DND-41 (cell line): ENCODE measurements at places on chromosomes 3 and 15.

- no peaks in the 10 kb centered on the region for H3K4me1 ChIP-seq
- H3K36me3 ChIP-seq = peaks cover 18% of the 10 kb centered on the region
- H3K27ac ChIP-seq = no peak overlapping the region
- no peak for DNase-seq
- no peaks in the 10 kb centered on the region for H3K27me3 ChIP-seq
- no peak overlapping the region for H3K4me3 ChIP-seq
Measured at GRCh38 chr3:38116471-38117162, 20.3 kb downstream of the ACAA1 start.

GRCh38 chr15:69194854-69195253 is 34.4 kb downstream of the GLCE start:
- H3K27ac ChIP-seq = no peak overlapping the region
- H3K4me1 ChIP-seq = no peaks in the 10 kb centered on the region
- H3K27me3 ChIP-seq = no peaks in the 10 kb centered on the region
- H3K4me3 ChIP-seq = no peak overlapping the region

DNA sequence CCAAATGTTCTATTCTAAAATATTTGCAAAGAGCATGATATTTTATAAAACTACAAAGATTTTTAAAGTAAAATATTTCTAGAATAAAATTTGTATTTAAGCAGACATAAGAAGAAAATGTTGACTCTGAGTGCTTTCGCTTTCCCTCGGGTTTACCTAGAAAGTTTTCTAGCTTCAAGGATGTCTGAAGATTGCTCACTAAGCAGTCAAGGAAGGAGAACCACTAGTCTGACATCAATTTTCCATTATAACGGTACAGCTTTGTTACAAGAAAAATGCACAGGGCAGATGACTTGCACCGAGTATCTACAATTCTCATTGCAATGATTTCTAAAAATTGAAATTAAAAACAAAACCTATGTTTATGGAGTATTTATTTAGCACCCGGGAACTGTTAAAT is 14.2 kb downstream of the GPR15 start:
- no peak for DNase-seq
- H3K27ac ChIP-seq = no peak overlapping the region
- H3K4me3 ChIP-seq = no peak overlapping the region
- H3K4me1 ChIP-seq = no peaks in the 10 kb centered on the region

GRCh38 chr3:186382217-186382885 is 20.3 kb upstream of the DGKG start:
- H3K27me3 ChIP-seq = no peaks in the 10 kb centered on the region
- no peaks in the 10 kb centered on the region for H3K36me3 ChIP-seq
- no peak overlapping the region for H3K27ac ChIP-seq
- no peaks in the 10 kb centered on the region for H3K4me1 ChIP-seq
- no peak overlapping the region for H3K4me3 ChIP-seq

DNA sequence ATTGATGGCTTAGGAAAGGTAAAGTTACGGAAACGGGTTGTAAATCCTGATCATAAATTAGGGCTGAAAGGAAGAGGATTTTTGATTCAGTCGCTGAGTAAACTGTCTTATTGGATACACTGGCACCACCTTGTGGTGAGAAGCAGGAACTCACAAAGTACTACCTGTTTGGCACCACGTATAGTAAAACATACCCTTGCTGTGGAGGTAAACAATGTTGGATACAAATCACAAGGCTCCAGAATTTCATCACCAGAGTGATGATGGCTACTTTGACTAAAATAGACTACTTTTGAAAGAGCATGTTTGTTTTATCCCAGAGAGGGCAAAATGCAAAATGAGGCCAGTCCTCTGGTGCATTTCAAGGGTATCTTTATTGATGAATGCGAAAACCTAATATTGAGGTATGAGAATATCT is 216.9 kb downstream of the IGSF11 start:
- peak; percentile 48 for DNase-seq
- H3K36me3 ChIP-seq = no peaks in the 10 kb centered on the region
- no peaks in the 10 kb centered on the region for H3K27me3 ChIP-seq
- H3K4me3 ChIP-seq = no peak overlapping the region
- H3K27ac ChIP-seq = no peak overlapping the region

DNA sequence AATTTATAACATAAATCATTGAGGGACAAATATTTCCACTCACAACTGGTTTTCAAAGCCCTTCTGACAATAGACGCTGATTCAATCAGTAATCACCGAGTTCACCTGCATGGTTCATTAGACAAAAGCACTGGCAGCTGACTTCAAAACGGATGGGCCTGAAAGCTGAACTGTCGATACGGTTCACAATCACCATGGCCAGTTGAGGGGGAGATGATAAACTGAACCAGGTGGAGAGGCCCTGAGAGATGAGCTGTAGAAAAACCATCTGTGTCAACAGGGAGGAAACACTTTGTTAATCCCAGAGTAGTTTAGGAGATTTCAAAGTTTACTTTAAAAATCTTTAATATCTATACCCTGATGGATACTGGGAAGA is 75.0 kb downstream of the PEX5L start:
- no peaks in the 10 kb centered on the region for H3K27me3 ChIP-seq
- peaks cover 100% of the 10 kb centered on the region for H3K4me1 ChIP-seq
- peak; percentile 65 for DNase-seq
- no peak overlapping the region for H3K4me3 ChIP-seq
- peak overlapping the region; percentile 97 for H3K27ac ChIP-seq
- peaks cover 23% of the 10 kb centered on the region for H3K36me3 ChIP-seq

DNA sequence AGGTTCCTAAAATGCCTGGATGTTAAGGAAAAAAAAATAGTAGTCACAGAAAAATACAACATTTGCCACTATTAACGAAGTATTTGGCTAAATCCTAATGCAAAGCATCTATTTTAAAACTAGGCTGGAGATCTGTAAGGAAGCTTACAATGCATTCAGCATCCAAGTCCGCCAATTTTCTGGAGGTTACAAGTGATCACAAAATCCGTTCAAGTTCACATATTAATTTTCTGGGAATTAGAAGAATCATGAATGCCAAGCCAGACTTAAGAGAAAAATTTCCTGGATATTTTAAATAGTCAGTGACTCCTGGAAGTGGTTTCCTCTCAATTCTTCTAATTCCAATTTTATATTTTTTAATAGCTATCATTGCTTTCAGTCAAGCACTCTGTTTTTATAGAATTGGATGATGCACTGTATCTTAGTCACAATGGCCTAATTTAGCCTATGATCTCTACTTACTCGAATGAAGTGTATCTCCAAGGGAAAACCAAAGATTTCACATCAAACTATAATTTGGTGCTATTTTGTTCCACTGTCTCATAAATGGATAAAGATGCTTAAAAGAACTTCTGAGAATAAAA is 60.4 kb downstream of the P3H2 start:
- no peak overlapping the region for H3K4me3 ChIP-seq
- no peak overlapping the region for H3K27ac ChIP-seq
